IMR-90 (cell line): ENCODE measurements at places on chromosomes 6 and 20.

- no peaks in the 10 kb centered on the region for H3K36me3 ChIP-seq
- DNase-seq = no peak
- no peak overlapping the region for H3K4me3 ChIP-seq
- H3K27me3 ChIP-seq = no peaks in the 10 kb centered on the region
Measured at GRCh38 chr6:15303162-15303919, 57.5 kb downstream of the JARID2 start.

- H3K36me3 ChIP-seq = peaks cover 61% of the 10 kb centered on the region
- no peak for DNase-seq
- H3K27me3 ChIP-seq = no peaks in the 10 kb centered on the region
- no peak overlapping the region for H3K27ac ChIP-seq
- peaks cover 3% of the 10 kb centered on the region; the same call in 1 of the 2 replicates for H3K4me1 ChIP-seq
Measured at GRCh38 chr20:49231471-49231870, 12.3 kb downstream of the DDX27 start.

GRCh38 chr6:101630941-101631340 is 237.4 kb downstream of the GRIK2 start:
- H3K4me1 ChIP-seq = no peaks in the 10 kb centered on the region; the same call in 1 of the 2 replicates
- no peak for DNase-seq
- no peaks in the 10 kb centered on the region for H3K36me3 ChIP-seq
- no peak overlapping the region for H3K4me3 ChIP-seq
- H3K27ac ChIP-seq = no peak overlapping the region

DNA sequence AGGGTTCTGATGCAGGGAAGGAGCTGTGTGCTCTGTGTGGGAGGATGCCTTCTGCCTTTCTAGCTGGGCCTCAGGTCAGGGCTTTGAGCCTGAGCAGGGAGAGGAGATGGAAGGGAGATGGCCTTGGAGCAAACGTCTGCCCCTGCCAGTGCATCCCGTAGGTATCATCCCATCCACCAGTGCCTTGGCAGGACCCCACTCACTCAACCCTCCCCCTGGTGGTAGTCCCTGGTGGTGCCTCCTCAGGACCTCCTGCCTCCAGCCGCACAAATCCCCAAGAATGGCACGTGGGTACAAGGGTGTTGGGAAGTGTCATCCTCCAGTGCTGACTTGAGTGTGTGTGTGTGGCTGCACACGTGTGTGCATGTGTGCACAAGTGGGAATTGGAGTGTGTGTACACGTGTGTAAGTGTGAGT is 23.1 kb upstream of the MICB start:
- no peak overlapping the region for H3K27ac ChIP-seq
- no peaks in the 10 kb centered on the region for H3K4me1 ChIP-seq
- no peak for DNase-seq
- no peak overlapping the region for H3K4me3 ChIP-seq
- peaks cover 36% of the 10 kb centered on the region for H3K27me3 ChIP-seq

- no peak overlapping the region for H3K4me3 ChIP-seq
- H3K27me3 ChIP-seq = peaks cover 8% of the 10 kb centered on the region
- no peaks in the 10 kb centered on the region for H3K4me1 ChIP-seq
- no peak for DNase-seq
- no peak overlapping the region for H3K27ac ChIP-seq
Measured at GRCh38 chr6:14059791-14060436, 57.7 kb upstream of the CD83 start.

GRCh38 chr20:16283307-16283706 is 289.9 kb downstream of the KIF16B start:
- no peaks in the 10 kb centered on the region for H3K36me3 ChIP-seq
- no peaks in the 10 kb centered on the region for H3K4me1 ChIP-seq
- no peak overlapping the region for H3K4me3 ChIP-seq
- no peak overlapping the region for H3K27ac ChIP-seq
- no peak for DNase-seq
- no peaks in the 10 kb centered on the region for H3K27me3 ChIP-seq

DNA sequence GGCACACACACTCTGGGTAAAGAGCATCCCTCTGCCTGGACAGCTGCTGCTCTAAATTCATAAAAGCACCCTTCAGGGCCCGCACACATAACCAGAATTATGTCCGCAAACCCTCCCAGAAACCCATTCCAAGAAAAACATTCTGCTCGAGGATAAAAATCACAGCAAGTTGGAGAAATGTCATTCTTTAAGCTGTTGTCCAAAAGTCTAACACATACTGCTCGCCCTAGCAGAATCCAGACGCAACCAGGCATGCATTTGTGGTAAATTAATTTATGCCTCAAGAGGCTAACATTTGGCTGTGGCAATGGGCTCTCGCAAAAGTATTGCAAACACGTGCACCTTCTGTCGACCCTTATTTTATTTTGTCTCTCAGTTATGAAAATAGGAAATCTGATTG is 116.1 kb upstream of the INSM1 start:
- H3K4me1 ChIP-seq = no peaks in the 10 kb centered on the region
- no peak for DNase-seq
- no peaks in the 10 kb centered on the region for H3K27me3 ChIP-seq
- no peak overlapping the region for H3K27ac ChIP-seq
- H3K36me3 ChIP-seq = no peaks in the 10 kb centered on the region

DNA sequence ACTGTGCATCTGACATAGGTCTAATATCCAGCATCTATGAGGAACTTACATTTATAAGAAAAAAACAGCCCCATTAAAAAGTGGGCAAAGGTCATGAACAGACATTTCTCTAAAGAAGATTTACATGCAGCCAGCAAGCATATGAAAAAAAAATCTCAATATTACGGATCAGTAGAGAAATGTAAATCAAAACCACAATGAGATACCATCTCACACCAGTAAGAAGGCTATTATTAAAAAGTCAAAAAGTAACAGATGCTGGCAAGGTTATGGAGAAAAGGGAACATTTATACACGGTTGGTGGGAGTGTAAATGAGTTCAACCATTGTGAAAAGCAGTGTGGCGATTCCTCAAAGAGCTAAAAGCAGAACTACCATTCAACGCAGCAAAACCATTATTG is 13.1 kb downstream of the METTL24 start:
- H3K4me3 ChIP-seq = no peak overlapping the region
- peaks cover 11% of the 10 kb centered on the region for H3K27me3 ChIP-seq
- H3K27ac ChIP-seq = no peak overlapping the region

DNA sequence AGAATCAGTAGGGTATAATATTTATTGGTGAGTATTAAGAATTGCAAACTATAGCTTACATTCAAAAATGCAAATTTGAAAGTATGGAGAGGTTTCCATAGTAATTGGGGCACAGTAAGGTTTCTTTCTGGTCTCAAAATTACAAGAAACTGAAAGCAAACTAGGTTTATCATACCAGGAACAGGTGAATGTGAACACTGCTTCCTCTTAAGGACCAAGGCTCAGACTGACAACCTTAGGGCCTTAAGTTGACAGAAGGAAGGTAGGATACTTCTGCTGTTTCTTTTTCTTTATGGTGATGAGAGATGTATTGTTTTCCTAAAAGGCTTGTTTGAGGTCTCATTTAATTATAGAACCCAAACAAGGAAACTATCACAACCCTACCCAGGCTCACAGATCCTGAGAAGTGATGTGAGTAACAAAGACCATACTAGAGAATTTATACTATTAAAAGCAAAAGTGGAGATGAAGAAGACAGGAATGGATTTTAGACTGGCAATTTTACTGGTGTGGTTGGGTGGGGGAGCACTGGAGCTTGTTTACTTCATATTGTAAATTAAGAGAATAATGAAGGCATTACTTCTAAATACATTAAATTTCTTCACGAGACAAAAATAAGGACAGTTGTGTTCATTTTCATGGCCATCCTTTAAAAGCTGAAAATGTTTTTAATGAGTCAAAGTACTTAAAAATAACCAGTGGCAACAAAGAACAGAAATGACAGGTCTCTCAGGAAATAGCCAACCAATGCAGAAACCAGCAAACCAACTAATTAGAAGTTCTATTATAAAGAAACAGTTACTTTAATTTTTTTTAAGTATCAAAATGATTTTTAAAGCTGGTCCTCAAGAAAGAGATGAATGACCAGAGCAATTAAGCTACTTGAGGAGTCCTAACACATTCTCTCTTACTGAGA is 21.3 kb downstream of the STAU1 start:
- no peaks in the 10 kb centered on the region for H3K27me3 ChIP-seq
- peaks cover 4% of the 10 kb centered on the region for H3K4me1 ChIP-seq
- H3K4me3 ChIP-seq = no peak overlapping the region
- H3K36me3 ChIP-seq = peaks cover 14% of the 10 kb centered on the region
- DNase-seq = no peak

- 0 out of 2 replicates have a peak, but pooled peaks cover 1% of the 10 kb centered on the region for H3K36me3 ChIP-seq
- H3K27ac ChIP-seq = no peak overlapping the region
- no peaks in the 10 kb centered on the region for H3K27me3 ChIP-seq
- no peak overlapping the region for H3K4me3 ChIP-seq
- no peaks in the 10 kb centered on the region for H3K4me1 ChIP-seq
- peak; percentile 41 for DNase-seq
Measured at GRCh38 chr6:100719883-100720682, 161.0 kb downstream of the ASCC3 start.

- DNase-seq = no peak
- no peaks in the 10 kb centered on the region for H3K36me3 ChIP-seq
- H3K27ac ChIP-seq = no peak overlapping the region
- H3K4me3 ChIP-seq = no peak overlapping the region
- no peaks in the 10 kb centered on the region for H3K4me1 ChIP-seq
Measured at GRCh38 chr6:64996301-64996700, 710.7 kb downstream of the EYS start.

DNA sequence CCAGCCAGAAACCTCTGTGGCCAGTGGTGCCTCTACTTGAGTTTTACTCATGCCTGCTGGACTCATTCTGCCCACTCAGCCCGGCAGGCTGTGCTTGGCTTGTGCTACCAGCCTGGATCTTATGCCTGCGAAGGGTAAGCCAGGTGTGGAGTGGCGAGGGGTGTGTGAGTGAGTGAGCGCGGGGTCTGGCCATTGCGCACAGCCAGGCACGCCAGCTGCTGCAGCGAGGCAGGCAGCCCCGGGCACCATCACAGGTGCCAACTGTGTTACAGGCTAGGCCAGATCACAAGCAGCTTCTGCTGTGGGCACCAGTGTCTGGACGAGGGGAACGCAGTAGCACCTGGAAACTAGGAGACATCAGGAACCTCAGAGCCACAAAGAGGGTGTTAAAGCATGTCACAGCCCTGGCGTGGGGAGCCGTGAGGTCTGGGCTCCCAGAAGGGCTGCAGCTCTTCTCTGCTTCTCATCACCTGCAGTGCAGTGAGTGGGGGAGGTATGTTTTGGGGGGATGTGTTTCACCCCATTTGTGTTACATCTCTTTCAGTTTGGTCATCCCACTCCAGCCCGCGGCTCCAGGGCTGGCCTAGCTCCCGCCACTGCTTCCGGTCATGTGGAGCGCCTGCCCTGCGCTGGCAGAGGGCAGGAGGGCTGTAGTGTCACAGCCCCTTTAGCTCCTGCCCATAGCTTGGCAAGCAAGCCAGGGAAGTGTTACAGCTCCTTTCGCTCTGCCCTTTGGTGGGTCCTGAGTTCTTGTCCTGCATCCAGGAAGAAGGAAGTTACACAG is 379.7 kb upstream of the IMPG1 start:
- H3K27me3 ChIP-seq = no peaks in the 10 kb centered on the region
- H3K36me3 ChIP-seq = no peaks in the 10 kb centered on the region
- H3K4me3 ChIP-seq = no peak overlapping the region
- H3K4me1 ChIP-seq = no peaks in the 10 kb centered on the region
- H3K27ac ChIP-seq = no peak overlapping the region

GRCh38 chr6:98958776-98959175 is 11.0 kb upstream of the FBXL4 start:
- DNase-seq = no peak
- no peaks in the 10 kb centered on the region for H3K4me1 ChIP-seq
- no peak overlapping the region for H3K4me3 ChIP-seq
- no peaks in the 10 kb centered on the region for H3K36me3 ChIP-seq

DNA sequence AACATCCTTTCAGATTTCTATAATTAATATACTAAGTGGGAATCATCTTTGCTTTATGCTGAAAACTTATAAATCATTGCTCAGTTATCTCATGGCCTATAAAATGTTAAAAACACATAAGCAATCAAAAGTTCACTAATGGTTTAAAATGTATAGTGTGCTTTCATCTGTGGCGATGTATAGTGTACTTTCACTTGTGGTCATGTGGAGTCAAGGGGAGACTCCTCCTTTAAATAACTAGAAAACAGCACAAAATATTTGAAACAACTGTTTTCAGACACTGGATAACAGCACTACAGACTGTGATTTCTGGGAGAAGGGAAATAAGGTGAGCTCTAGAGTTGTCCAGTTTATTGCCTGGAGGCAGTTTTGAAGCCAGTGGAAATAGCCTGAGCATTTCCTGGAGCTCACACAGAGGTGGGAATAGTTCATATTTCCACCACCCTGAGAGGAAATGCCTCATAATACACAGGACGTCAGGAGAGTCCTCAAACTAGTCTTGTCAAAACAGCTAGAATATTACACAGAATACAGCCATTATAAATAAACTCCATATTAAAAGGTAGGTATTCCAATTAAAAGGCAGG is 89.4 kb downstream of the CEP162 start:
- no peak overlapping the region for H3K27ac ChIP-seq
- H3K27me3 ChIP-seq = no peaks in the 10 kb centered on the region
- H3K4me1 ChIP-seq = no peaks in the 10 kb centered on the region
- H3K36me3 ChIP-seq = no peaks in the 10 kb centered on the region
- peak; percentile 15 for DNase-seq
- no peak overlapping the region for H3K4me3 ChIP-seq

DNA sequence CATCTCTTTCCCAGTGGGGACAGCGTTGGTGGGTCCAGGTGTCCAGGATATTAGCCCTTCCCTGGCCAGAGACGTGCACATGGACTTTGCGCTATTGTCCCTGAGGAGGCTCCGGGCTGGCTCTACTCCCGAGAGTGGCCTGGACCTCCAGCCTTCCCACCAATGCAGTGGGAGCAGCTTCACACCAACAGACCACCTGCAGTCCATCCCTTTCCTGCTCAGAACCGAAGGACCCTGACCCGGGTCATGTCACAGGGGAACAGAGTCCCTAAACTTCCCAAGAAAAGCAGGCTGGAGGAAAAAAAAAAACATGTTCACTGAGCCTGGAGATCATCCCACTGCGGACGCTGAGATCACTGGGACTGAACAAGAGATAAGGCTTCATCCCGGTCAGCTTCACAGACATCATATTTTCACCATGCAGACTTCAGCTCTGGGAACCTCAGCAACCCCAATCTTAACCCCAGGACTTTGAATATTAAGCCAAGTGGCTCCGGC is 18.3 kb downstream of the ZMYND8 start:
- H3K4me3 ChIP-seq = no peak overlapping the region
- DNase-seq = no peak
- peaks cover 13% of the 10 kb centered on the region; the same call in 1 of the 2 replicates for H3K4me1 ChIP-seq
- H3K27ac ChIP-seq = no peak overlapping the region
- H3K27me3 ChIP-seq = no peaks in the 10 kb centered on the region

- peak overlapping the region; percentile 96 for H3K27ac ChIP-seq
- H3K27me3 ChIP-seq = no peaks in the 10 kb centered on the region
- H3K4me1 ChIP-seq = peaks cover 26% of the 10 kb centered on the region
- DNase-seq = no peak
- H3K36me3 ChIP-seq = no peaks in the 10 kb centered on the region
Measured at GRCh38 chr6:132131351-132131750, 180.2 kb upstream of the CCN2 start.

- no peak overlapping the region for H3K27ac ChIP-seq
- no peaks in the 10 kb centered on the region for H3K27me3 ChIP-seq
- no peak overlapping the region for H3K4me3 ChIP-seq
Measured at GRCh38 chr6:168307015-168307694, 12.4 kb downstream of the DACT2 start.
